Keratinocyte (primary cell): ENCODE measurements at places on chromosomes 5 and 9. TPM values are rescaled to one million over a fixed set of nuclear protein-coding genes. Genes with fewer than 3 reads are reported as not detected.

The PCDHGA2 gene
- polyA plus RNA-seq, result 0.14 to 0.37 TPM (median 0.35 TPM) in 3 replicates

The GDNF gene
- polyA plus RNA-seq, result 0.95 to 3.3 TPM (median 2.4 TPM) in 3 replicates

The LRRTM2 gene
- polyA plus RNA-seq, result not detected in 3 replicates

The MYMK gene
- not detected in 3 replicates for polyA plus RNA-seq

The FBXO10 gene
- 4.1 to 6.6 TPM (median 5.1 TPM) in 3 replicates for polyA plus RNA-seq

The PCDHA3 gene
- polyA plus RNA-seq, result 0.01 to 0.02 TPM in 2 of 3 replicates, not detected in the other

The EFNA5 gene
- polyA plus RNA-seq, result 2.8 to 5.9 TPM (median 4.8 TPM) in 3 replicates

GRCh38 chr5:140214831-140215230 lies 39.8 kb downstream of the CYSTM1 start:
- no peak for DNase-seq

GRCh38 chr5:119019949-119020348 lies 31.6 kb upstream of the DTWD2 start:
- no peak for DNase-seq

- DNase-seq, result no peak
These were observed 540.1 kb downstream of the EBF1 start for GRCh38 chr5:158559643-158560042.

DNA sequence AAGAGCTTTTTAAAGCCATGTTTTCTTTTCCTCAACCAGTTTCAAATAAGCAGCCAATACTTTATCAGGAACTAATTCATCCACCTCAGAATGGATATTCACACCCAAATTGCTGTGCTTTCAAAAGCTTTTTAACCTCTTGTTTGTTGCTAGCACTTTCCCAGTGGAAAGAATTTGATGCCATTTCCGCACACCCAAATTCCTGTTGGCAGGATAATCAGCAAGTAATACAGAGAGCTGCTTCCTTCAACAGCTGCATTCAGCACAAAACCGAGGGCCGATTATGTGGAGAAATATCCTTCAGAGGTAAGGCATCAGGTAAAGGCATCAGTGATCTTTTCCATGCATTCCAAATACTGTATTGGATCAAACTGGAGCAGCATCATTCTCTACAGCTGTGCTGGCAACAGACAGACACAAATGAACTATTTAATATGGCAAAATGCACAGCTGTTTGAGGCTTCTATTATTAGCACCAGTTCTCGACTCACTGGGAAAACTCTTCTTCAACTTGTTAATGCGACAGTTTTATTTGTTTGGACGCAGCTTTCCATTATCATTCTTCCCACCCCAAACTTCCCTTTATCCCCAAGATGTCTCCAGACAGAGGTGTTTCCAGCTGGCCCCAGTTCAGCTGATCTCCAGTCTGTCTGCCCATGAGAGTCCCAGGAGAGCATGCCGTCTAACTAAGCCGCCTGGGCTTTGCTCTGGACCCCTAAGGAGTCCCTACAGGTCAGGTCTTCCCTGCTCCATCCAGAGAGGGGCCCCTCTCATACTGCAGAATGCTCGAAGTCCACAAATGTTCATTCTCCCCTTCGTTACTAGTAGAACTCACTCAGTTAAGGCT lies 22.2 kb upstream of the MGAT1 start:
- DNase-seq, result no peak

DNA sequence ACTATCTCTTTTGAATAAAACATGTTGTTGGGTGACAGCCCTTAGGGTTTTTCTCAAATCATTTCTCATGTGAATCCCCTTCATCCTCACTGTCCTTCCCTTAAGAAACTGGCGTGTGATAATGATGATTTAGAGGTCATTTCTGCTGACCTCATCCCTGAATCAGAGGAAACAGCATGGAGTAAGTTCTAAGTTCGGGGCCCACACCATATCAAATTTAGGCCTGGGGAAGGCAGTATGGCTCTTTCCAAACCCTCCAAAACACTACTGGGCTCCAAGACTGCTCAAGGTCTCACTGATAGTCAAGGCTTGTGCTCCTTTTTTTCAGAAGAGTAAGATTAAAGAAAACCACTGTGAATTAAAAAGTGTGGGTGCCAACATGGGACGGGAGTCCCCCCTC lies 872 bp upstream of the SMIM3 start:
- no peak for DNase-seq

GRCh38 chr5:168006456-168007130 lies 284.9 kb upstream of the WWC1 start:
- no peak for DNase-seq

DNA sequence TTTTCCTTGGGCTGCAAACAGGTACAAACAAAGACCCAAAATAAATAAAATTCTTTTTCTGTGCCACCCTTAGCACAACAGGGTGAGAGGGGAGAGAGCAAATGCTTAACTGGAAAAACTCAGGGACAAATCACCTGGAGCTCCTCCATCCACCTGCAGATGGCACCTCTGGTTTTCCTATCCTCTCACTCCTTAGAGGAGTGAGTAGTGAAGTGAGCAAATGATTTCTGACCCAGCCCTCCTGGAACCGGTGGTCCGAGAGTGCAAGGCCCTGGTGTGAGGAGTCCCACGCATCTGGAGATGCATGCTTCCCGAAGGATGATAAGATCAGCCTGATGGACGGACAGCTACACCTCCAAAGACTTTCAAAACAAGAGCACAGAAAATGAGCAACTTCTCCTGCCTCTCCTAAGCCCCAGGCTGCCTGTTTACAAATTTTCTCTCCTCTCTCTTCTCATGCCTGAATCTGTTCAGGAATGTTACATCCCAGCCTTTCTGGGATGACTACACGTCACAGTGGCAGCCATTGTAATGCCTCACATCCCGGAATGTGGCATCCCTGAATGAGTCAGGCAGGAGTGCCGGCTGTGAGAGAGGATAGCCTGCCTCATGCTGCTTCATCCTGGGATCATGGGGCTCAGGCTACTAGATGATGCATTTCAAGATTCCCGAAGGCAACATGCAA lies 86.4 kb downstream of the ADRB2 start:
- peak; percentile 95 for DNase-seq

DNA sequence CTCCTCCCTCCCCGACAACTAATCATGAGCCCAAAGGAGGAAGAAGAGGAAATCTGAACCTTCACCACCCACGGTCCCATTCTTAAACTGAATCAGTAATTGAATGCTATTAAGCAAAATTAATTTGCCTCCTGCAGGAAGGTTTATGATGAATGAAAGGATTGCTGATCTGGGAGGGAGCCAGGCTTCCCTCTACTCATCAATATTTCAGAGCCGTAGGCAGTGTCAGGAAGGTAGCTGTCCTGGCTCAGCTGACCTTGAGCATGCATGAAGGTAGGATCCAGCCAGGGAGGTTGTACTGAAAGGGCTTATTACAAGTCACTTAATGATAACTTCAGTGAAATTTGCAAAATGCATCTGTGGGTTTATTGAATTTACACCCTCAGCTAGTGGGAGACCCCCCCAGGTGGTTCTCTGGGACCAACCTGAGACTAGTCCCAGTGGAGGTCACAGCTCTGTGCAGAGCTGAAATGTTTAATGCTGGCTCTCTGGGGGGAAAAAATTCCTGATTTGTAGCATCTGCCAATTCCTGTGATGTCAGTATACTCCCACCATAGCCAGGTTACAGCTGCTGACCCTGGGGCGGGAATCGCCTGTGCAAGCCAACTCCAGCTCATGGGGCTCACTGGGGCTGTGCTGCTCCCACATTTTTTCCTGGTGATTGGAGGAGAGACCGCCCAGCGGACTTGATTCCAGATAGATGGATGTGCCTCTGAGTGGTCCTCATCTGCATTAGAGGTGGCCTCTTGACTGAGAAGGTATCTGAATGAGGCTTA lies 47.9 kb upstream of the NCS1 start:
- DNase-seq, result no peak

DNA sequence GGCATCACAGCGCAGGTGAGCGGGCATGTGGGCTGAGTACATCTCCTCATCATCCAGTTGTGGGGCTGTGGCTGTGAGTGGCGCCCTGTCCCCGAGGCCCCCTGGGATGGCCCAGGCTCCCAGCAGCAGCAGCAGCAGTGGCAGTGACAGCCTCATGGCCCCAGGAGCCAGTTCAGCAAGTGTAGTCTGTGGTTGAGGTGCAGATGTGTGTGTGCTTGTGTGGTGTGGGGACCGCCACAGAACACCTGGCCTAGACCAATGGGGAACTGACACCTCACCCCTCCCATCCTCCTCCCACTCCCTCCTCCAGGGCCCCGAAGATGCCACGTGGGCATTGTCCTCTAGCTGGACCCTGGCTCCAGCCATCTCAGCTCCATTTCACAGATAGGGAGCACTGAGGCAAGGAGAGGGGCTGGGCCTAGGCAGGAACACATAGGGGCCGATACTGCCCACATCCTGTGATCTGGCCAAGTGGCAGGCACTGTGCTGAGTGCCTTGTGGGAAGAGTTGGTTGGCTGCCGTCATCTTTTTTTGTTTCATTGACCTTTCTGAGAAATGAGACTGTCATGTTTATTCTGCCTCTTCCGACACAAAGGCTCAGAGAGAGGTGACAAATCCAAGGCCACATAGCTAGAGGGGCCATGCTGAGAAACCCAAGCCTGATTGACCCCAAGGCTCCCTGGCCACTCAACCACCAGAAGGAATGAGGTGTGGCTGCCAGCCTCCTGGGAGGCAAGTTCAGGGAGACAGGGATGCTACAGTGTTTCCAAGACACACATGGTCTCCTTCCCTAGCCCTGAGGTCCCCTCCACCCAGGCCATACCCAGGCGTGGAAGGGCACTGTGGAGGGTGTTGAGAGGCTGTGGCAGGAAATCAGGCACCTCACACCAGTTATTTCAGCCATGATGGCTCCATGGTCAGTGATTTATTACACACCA lies at the start of gene MZB1:
Gene MZB1 (minus strand): TSS at position 213 of the 938 bp plus-strand sequence. CDS start 57 bp downstream, at position 156.
- no peak for DNase-seq

GRCh38 chr5:7676455-7676854 lies 174.5 kb downstream of the CFAP90 start:
- DNase-seq, result no peak

GRCh38 chr5:93603793-93604643 lies 21.0 kb downstream of the NR2F1 start:
- no peak for DNase-seq

DNA sequence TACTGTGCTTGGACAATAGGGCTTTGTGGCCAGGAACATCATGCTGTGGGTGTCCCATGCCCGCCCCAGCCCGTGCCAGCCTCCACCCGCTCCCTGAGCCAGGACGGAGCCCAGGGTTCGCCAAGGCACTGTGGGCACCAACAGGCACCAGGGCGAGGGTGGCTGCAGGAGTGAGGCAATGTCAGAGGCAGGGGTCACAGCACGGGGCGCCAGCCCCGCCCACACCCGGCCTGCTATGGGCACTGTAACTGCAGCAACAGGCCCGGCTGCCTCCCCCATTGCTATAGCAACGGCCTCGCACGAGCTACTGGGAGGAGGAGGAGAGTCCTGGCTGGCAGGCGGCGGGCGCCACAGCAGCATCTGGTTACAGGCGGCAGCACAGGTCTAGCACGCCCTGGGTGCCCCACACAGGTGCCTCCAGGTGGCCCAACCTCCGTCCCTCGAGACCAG lies 2.5 kb downstream of the ABCA2 start:
- no peak for DNase-seq

GRCh38 chr5:14204785-14205321 lies 61.7 kb downstream of the TRIO start:
- DNase-seq, result no peak
